Vagina (tissue), 2 donors: ENCODE measurements at places on chromosomes 1 and 21.
A peak's percentile ranks its signal among the peaks of the same experiment; 100 is the strongest.

GRCh38 chr1:64691626-64692025 lies 53.2 kb upstream of the RAVER2 start:
- DNase-seq: no peak

DNA sequence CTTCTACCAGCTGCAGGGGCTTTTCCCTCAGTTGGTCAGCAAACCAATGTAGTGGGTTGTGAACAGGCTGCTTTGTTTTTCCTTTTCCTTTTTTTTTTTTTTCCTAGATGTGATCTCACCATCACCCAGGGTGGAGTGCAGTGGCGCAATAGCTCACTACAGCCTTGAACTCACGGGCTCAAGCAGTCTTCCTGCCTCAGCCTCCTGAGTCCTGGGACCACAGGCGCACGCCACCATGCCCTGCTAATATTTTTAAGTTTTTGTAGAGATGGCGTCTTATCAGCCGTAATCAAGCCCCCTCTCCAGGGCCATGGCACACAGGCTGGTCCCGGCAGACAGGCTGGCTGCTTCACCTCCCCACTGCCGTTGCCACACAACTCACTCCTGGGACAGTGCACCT lies 3.4 kb upstream of the TRIM11 start:
- DNase-seq: no peak

- DNase-seq: no peak
Observed at GRCh38 chr1:19439464-19440171, 45.7 kb downstream of the CAPZB start.

DNA sequence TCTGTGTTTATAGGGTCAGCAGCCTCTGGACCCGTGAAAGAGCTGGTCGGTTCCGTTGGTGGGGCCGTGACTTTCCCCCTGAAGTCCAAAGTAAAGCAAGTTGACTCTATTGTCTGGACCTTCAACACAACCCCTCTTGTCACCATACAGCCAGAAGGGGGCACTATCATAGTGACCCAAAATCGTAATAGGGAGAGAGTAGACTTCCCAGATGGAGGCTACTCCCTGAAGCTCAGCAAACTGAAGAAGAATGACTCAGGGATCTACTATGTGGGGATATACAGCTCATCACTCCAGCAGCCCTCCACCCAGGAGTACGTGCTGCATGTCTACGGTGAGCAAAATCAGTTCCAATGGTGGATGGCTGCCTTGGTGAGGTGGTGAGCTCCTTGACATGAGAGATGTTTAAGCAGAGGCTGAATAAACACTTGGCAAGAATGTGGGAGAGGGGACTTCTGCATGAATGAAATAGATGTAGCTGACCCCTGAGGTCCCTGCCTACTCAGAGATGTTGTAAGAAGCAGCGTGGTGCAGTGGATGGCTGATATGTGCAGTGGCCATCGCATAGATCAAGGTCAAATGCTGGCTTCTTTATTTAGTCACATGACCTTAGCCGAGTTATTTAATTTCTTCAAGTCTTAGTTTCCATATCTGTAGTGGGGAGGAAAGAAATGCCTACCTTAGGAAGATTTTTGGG lies 9.3 kb downstream of the SLAMF7 start:
- DNase-seq: no peak

DNA sequence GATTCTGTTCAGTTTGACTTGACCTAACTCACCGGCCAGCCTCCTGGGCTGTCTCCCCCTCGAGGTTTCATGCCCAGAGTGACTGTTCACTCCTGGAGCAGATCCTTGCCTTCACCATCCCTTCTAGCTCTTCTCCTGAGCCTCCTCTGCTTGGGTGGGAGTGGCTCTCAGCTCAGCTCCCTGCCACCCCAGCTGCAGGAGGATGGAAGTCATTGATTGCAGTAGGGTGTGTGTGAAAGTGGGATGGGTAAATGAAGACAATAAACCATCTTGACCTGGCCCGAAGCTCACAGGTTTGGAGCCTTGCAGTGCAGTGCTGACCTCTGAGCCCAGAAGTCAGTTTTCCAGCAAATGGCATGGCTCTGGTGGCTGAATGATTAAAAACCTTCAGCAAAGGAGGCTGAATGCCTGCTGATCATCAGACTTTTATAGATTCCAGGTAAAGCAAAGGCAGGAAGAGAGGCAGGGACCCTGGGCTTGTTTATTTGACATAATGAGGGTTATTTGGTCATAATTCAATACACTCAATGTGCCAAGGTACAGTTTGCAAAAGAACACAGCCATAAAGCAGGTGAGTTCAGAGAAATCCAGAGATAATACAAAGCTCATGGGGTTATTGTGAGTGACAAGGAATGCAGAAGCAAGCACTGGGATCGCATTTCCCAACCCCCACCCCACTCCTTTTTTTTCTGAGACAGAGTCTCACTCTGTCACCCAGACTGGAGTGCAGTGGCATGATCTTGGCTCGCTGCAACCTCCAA lies 17.5 kb upstream of the TFF3 start:
- DNase-seq: no peak

DNA sequence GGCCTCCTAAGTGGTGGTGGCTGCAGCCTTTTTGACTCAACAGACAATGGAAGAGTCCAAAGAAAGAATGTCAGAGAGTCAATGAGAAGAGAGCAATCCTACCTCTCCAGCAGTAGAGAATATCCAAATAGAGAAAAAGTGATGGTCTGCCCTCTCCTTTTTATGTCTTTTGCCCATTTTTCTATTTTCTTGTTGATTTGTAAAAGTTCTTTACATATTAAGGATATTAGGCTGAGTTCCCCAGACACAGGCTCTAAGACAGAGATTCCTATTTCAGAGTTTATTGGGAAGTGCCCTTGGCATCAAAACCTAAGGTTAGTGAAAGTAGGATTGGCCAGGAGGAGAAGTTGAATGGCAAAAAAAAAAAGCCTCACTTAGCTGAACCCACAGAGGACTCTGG lies 20.3 kb upstream of the SLC30A1 start:
- DNase-seq: no peak

DNA sequence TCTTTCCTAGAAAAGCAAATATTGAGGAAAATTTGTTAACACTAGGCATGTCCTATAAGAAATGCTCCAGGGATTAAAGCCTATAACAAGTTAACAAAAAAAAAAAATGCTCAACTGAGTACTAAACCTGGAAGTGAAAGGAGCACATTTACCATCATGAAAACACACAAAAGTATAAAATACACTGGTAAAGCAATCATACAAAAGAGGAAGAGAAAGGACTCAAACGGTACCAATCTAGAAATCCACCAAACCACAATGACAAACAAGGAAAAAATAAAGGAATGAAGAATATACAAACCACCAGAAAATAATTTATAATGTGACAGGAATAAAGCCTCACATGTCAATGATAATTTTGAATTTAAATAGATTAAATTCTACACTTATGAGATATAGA lies 21.2 kb downstream of the CD1E start:
- no peak for DNase-seq

- DNase-seq: no peak
Observed at GRCh38 chr21:35609263-35609662, 451.1 kb downstream of the SETD4 start.

DNA sequence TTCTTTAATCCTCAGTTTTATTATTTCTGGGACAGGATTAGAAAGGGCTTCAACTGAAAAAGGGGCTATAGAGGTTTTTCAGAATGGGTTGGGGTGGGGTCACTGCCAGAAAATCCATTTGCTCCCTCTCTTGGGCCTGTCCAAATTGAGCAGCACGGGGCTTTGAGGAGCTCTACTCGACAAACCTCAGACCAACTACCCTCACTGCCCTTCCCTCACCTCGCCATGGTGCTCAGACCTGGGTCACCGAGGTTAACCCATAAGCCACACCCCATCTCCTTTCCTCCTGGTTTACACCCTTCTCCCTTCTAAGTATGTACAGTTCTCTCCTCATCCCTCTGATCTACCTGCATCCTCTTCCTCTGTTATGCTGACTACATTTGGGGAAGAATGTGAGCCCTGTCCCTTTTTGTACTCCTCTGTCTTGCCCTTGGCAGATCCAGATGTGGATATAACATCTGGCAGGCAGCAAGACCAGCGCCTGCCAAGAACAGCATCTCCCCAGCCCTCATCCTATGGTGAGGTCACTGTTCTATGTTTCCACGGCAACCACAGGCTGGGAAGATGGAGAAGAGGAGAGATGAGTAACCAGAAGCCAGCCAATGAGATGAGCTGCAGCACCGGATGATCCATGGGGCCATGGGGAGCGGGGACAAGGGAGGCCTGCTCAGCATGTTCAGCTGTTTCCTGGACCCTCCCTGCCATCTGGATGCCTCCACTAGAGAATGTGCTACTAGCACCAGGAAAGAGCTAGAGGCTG lies 3.7 kb upstream of the FABP3 start:
- no peak for DNase-seq

DNA sequence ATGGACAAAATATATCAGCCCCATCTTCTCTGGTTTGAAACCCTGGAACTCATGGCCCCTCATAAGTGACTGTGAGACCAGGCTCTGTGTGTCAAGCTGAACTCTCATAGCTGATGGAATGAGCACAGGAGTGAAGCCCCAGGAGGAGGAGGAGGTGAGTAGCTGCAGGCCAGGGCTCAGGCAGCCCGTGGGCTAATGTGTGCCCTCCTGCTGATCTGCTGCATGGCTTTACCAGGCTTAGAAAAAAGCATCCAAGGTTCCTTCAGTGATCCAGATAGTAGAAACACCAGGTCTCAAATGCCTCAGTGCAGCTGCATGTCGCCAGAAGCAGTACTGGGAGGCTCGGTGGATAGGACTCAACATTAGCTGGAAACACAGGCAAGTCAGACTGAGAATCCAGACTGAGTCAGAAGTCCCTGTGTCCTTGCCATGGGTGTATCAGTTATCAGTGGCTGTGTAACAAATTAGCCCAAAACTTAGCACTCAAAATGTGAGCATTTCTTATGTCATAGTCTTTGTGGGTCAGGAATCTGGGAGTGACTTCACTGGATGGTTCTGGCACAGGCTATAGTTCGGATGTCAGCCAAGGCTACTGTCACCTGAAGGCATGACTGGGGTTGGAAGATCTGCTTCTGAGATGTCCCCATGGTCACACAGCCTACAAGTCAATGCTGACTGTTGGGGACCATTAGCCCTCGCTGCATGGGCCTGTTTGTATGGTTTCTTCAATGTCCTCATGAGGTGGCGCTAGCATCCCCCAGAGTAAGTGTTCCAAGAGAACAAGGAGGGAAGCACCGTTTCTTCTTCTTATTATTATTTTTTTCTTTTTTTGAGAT lies 255.4 kb upstream of the IRF2BP2 start:
- peak; percentile 82 for DNase-seq

DNA sequence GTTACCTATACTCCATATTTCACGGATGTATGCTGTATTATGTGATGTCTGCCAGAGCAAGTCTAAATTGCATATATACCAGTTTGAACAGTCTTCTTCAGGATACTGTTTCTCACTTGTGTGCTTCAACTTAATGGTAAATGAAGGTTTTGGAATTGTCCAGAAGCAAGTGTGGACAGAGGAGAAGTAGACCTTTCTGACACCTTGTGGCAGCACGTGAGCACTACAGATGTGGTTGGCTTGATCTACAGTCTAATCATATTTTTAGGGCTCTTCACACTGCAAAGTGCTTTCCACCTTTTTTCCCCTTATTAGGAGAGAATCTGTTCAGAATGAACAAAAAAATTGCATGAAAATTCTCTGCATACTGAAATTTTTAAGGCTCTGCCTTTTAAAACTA lies 10.9 kb downstream of the MORC3 start:
- DNase-seq: no peak

GRCh38 chr1:54259546-54260140 lies 59.7 kb downstream of the MRPL37 start:
- no peak for DNase-seq

DNA sequence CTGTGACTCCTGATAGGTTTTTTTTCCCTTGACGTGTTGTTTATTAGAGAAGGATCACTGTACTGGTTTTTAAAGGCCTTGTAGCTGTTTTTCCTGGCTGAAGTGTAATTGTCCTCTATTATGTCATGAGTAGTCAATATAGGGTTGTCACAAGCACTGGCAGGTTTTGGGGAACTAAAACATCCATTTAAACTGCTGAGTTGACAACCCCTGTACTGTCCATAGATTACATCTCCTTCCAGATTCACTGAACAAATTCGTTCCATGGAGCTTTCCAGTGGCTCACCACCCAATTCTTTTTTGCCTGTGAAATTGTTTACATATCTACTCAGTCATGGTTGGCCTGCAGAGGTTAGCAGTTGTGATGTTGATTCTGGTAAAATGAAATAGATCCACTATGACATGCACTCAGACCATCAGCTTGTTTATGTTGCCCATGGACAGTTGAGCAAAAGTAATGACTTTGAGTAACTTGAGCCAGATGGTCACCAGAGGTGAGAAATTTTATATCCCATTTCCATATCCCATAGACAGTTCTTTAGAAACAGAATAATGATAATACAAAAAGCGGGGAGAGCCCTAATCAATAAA lies 59.9 kb upstream of the QSOX1 start:
- no peak for DNase-seq

- DNase-seq: no peak
Observed at GRCh38 chr1:12185036-12185917, 18.5 kb downstream of the TNFRSF1B start.

GRCh38 chr1:67126111-67126746 lies 8.5 kb downstream of the C1orf141 start:
- no peak for DNase-seq

GRCh38 chr1:156746728-156747631 lies 4.5 kb downstream of the HDGF start:
- peak; percentile 97 for DNase-seq

- no peak for DNase-seq
Observed at GRCh38 chr1:181126871-181127587, 38.5 kb downstream of the IER5 start.
